ENCODE measurements at places on chromosomes 2 and 18.
A peak's percentile ranks its signal among the peaks of the same experiment; 100 is the strongest.

GRCh38 chr2:238339395-238339780 is 19.1 kb downstream of the TRAF3IP1 start:
- DNase-seq, result no peak

DNA sequence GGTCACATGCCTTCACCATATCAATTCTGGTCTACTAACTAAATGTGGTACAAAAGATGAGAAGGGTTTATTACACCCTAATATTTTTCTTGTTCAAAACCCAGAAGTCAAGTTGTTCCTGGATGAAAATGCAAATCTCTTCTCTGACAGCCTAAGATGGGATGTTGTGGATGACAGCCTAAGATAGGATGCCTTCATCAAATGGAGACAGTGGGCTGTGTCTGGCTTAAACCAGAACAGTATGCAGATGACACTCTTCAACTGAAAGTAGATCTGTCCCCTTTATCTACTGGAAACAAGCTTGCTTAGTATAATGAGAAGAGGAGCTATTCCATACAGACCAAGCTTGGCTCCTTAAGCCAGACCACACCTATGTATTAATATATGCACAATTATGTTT is 17.7 kb downstream of the NXPH2 start:
- no peak for DNase-seq

DNA sequence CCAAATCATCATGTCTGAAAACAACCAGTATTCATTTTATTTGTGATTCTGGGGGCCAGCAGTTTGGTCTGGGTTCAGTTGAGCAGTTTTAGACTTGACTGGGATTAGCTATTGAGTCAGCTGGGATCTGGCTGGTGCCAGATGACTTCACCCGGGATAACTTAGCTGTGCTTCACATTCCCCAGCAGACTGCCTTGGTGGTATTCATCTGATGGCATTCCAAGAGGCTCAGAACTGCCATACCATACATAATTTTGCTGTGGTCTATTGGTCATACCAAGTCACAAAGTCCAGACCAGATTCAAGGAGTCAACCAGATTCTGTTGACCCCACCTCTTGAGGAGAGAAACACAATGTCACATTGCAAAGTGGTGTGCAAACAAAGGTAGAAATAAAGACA is 7.8 kb upstream of the FSHR start:
- peak; percentile 90 for DNase-seq

DNA sequence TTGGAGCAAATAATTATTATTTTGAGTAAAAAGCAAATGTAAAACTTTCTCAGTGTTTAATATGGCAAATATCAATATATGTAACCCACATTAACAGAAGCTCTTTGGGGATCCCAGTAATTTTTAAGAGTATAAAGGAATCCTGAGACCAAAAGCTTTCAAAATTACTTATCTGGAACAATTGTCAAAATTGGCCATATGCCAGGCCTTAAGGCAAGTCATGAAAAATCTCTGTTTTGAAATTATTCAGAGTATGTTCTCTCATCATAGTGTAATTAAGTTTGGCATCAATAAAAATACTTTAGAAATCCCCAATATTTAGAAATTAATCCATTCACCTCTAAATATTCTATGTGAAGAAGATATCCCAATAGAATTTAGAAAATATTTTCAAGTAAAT is 225.3 kb upstream of the ARL4C start:
- DNase-seq, result no peak

DNA sequence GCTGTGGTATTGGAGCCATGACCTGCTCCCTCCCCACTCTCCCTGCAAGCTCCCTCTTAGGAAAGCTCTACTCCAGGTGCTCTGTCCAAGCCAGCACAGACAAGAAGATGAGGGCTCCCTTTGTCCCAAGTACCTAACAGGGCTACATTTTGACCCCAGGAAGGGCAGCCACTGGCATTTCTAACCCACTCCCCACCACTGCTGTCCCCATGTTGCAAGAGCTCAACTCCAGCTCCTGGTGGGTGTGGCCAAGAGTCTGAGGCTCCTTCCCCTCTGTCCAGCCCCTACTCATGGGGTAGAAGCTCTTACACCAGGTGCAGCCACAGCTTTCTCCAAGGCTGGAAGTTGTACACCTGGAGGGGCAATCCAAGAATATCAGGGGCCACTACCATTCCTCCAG is 127.0 kb upstream of the NPAS2 start:
- no peak for DNase-seq

- DNase-seq, result peak; percentile 18
These were observed 53.2 kb downstream of the SETBP1 start for GRCh38 chr18:44733754-44734465.

GRCh38 chr2:234968631-234969305 is 17.0 kb downstream of the SH3BP4 start:
- DNase-seq, result no peak

DNA sequence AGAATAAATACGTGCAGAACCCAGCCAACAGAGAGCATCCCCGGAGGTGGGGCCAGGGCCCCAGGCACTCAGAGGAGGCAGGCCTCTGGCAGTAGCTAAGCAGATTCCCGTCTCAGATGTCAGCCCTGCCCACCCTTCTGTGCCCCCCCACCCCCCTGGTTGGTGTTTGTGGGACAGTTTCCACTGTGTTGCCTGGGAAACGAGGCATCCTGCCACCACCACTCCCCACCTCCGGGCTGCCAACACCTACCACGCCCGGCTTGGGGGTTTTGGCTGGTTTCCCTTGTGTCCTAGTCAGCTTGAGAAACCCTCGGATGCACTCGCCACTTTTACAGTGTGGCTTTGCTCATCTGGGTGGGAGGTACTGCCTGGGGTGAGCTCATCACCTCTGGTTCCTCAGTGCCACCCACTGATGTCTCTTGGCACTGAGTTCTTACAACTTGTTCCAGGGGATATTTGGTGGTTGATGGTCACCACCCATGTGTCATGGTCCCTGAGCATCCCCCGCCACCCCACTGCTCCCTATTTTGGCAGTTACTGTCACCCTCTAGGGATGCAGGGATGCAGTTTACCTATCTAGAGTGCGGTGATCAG is 72.4 kb upstream of the YWHAQ start:
- peak; percentile 63 for DNase-seq

GRCh38 chr18:11839556-11839955 is 11.7 kb upstream of the CHMP1B start:
- no peak for DNase-seq

Data from epithelial cell of proximal tubule (primary cell).